ENCODE measurements at places on chromosomes 1 and 21.

GRCh38 chr1:201260648-201261311, 22.5 kb upstream of the PKP1 start:
- DNase-seq, result no peak

DNA sequence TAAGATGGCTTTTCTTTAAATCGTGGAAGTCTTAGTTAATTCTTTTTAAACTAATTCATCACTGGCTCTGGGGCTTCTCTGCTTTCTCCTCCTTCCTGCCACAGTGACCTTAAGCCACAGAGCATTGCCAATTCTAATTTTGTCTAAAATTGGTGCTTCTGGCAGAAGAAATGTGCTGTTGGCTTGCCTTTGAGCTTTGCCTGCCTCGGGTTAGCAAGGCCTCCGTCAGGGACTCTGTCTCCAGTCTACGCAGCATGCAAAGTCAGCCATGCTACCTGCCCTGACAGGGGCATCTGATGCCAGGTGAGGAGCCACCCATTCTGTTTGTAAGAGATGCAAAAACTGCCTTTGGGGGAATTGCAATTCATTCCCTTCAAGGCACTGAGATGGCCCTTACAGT, 25.2 kb downstream of the CLDN14 start:
- no peak for DNase-seq

DNA sequence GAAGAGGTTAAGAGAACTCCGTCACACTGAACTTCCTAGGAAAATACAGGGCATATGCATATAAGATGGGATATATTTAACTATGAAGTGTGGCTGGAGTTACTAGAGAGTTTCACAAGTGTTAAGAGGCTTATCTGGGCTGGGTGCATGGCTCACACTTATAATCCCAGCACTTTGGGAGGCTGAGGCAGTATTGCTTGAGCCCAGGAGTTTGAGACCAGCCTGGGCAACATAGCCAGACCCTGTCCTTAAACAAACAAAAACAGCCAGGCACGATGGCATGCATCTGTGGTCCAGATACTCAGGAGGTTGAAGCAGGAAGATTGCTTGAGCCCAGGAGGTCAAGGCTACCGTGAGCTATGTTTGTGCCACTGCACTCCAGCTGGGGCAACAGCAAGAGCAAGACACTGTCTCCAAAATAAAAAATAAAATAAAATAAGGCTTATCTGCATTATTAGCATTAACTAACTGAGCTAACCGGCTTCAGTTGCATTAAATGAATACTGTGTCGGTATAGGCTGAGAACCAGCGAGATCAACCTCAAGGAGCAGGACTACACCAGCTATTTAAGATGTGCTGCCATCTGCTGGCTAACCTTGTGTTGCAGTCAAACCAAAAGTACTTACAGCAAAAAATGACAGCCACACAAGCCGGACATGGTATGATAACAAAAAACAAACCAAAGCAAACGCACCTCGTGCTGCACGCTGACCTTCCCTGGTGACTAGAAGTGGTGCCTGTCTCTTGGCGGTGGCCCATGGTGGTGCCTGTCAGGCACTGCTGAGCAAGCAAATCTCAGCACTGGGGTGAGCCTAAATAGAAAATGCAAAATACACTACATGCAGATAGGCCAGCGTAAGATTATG, 19.7 kb upstream of the RBBP5 start:
- peak; percentile 50 for DNase-seq

DNA sequence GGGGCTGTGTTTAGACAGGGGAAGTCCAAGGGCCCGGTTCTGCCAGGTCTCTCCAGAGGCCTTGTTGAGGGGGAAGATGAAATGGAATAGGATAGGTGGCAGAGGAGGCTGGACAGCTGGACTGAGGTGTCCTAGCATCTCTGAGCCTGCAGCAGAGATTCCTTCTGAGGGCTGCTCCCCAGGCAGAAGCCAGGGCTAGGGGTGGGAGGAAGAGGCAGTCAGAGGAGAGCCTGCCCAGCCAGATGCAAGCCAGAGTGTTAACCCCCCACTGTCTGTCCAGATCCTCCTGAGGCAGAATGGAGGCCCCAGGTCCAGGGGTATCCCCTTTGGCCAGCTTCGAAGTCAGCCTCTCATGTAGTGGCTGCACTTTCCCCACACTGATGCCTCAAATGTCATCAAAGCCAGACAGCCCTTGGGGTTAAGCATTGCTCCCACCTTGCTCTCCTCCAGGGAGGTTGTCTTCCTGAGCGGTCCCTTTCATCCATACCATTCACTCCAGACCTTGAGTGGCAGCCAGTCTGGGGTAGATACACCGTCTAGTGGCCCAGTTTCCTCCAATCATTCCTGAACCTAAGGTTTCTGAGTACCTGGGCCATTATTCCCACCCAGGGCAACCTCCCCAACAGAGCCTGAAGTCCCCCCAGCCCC, 1.7 kb downstream of the CSF1 start:
- DNase-seq, result no peak

DNA sequence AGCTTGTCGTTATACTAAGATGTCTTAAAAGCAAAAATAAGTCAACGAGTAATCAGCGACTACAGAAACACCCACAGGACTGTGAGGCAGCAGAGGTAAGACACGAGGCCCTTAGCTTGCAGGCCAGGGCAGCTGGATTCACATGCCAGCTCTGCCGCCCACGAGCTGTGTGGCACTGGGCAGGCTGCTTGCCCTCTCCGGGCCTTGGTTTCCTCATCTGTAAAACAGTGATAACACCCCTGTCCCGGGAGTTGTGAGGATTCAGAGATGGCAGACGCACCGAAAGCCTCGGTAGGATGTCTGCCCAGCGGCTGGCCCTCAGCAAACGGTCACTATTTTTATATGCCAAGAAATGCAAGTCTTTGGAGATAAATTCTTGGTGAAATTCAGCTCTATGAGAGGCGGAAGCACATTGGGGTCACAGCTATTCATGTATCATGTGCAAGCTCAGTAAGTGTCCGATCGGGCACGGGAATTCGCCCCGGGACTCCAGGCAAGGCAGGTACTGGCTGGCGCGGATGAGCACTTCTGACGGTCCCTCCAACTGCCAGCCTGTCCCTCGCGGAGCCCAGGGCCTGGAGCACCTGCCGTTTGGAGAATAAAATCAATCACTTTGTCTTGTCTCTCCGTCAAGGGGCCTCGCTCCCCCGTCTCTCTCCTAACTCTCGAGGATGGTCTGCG, 1.1 kb downstream of the C2CD2 start:
- DNase-seq, result no peak

DNA sequence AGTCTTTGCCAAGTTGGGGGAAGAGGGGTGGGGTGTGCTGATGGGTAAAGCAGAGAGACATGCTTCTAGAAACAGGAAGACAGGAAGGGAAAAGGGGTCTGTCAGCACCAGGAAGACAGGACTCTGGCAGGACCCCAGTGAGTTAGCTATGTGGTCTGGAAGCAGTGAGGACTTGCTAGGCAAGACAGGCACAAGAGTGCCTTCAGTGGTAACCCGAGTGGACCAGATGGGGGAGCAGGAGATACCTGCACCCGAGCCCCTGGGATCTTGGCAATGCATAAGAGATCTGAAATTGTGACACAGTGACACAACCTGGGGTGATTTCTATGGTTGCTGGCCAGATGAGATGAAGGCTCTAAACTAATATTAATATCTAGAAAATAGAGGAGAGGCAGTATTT, 7.0 kb downstream of the TLR5 start:
- no peak for DNase-seq

- no peak for DNase-seq
Measured at GRCh38 chr1:8679395-8679800, 138.0 kb downstream of the RERE start.

DNA sequence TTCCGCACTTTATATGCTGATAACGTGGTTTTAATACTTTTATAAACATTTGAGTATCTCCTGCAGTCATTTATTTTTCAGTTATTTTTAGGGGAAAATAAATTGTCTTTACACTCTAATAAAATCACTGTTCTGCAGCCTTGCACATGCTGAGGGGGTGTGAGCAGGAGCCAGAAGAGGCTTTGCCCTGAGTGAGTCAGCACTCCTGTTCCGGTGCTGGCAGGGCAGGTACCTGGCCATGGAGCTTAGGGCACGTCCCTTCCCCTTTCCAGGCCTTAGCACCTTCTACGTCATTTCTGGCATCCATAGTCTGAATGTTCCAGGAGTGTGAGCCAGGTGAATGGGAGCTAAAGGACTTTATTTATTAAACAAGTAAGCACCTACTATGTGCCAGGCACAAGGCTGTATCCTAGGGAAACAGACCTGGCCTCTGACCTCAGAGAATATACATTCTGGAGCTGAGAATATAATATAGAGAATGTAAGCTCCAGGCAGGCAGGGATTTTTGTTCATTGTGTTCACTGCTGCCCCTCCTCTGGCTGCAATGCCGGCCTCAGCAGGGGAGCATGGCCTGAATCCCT, 402.9 kb downstream of the PTPRU start:
- no peak for DNase-seq

DNA sequence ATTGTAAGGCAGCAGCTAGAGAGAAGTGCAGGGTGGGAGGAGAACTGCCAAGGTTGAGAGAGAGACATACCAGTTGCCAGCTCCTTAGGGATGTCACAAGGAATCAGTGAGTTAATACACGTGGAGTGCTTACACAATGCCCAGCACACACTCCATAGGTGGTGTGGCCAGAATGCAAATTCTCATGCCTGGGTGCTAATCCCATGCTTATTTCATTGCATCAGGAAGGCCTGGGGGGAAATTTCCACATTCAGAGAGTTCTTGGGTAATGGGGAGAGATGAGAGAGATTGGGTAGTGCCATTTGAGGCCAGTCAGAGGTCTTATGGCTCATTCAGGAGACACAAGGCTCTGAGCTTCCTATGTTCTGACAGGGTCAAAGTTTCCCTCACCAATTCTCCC, 38.7 kb downstream of the GJA5 start:
- no peak for DNase-seq

- no peak for DNase-seq
Measured at GRCh38 chr1:219778793-219779369, 149.5 kb downstream of the SLC30A10 start.

DNA sequence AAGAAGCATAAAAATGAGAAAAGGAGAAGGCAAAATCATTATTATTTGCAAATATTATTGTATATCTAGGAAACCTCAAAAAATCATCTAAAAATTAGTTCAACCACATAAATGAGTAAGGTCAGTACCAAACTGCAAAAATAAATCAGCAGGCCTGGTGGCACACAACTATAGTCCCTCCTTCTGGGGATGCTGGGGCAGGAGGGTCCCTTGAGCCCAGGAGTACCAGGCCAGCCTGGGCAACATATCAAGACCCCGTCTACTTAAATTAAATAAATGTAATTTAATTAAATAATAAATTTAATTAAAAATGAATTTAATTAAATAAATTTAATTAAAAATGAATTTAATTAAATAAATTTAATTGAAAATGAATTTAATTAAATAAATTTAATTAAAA, 40.3 kb upstream of the TRIM67 start:
- no peak for DNase-seq

GRCh38 chr1:5660141-5660935, 331.9 kb downstream of the NPHP4 start:
- DNase-seq, result no peak

GRCh38 chr1:111512931-111513330, 9.5 kb upstream of the ADORA3 start:
- DNase-seq, result no peak

GRCh38 chr1:85198864-85199263, 2.0 kb downstream of the SYDE2 start:
- DNase-seq, result no peak

DNA sequence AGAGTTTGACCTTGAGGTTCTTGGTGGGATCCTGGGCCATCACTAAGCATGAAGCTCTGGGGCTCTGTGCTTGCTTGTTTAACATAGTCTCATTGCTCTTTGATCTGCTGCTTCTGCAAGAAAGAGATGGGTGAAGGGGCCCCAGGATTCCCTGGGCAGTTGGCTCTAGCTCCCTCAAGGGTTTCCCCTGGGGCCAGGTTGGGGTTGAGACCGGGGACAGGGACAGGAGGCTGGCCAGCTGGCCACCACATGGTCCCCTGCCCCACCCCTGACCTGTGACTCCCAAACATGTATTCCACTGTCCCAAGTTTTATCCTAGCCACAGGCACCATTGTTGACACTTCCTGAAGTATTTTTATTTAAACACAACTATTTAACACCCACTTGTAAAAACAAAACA, 69.5 kb downstream of the FHAD1 start:
- DNase-seq, result no peak

GRCh38 chr1:4600615-4601460, 53.6 kb upstream of the AJAP1 start:
- DNase-seq, result no peak

GRCh38 chr21:46080171-46081021, 17.5 kb upstream of the COL6A2 start:
- DNase-seq, result no peak

DNA sequence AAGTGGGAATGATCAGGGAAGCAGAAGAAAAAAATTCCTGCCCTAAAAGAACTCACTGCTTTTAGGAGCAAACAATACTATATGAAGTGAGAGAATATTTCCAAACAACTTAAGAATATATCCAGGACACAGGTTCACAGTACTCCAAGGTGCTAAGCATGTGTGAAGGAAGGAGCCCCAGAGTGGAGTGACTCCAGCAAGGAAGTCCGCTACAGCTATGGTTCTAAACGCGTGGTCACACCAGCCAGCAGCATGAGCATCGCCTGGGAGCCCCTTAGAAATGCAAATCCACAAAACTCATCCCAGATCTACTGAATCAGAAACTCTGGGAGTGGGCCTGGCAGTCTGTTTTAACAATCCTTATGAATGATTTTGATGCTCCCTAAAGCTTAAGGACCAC, 36.1 kb downstream of the GADD45A start:
- no peak for DNase-seq

GRCh38 chr1:200892546-200892945, 2.2 kb upstream of the INAVA start:
- no peak for DNase-seq

DNA sequence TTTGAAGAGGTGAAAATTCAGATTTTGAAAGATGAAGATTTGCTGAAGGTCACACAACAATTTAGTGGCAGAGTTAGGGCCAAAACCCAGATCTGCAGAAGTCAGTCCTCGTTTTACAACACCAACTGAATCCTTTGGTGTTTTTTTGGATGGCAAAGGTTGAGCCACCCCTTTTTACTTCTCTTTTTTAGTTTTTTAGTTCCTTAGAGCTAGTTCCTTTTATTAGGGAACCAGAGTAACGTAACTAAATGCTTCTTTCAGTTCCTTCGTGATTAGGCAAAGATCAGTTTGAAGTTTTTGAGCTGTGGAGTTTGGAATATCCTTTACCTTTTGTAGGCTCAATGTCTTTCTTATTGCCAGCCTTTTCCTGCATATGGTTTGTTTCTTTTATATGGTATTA, 67.9 kb upstream of the ARID1A start:
- DNase-seq, result no peak

All from stimulated activated CD8-positive, alpha-beta memory T cell treated with anti-CD3 and anti-CD28 coated beads, Interleukin-12 subunit alpha, Interleukin-12 subunit beta, amount 100 ng/mL, for 1 hour (primary cell).